GOT3 (cell line): ENCODE measurements at places on chromosomes 2 and 18.

DNA sequence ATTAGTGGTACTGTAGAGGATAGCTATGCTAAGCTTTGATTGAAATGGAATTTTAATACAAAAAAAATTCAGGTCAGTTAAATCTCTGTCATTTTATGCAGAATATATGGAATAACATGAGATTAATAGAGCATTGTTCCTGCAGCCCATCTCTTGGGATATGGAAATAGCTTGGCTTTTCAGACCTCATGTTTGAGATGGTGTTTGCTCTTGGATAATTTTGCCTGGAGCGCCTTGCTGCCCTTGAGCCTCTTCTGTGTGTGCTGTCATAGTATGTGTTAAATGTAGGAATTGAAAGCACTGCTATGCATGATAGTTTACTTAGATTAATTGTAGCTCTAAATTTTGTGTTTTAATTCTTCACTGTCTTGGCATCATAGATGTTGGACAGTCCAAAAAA lies 27.7 kb downstream of the GALNT1 start:
- no peak for DNase-seq

DNA sequence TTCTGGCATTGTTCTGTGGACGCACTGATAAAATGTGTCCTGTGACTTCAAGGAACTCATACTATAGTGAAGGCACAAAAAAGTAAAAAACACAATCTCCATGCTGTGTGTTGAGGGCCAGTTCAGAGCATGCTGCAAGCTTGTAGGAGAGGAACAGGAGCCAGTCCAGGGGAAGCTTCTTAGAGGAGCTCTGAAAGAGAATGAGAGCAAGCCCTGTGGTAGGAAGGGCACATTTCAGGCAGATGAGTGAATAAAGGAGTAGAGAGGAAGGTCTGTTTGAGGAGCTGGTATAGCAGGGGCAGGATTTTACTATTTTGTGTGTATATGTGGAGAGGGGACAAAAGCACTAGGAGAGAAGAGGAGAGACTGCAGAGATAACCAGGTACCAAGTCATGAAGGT lies 478.3 kb downstream of the ZEB2 start:
- no peak for DNase-seq

DNA sequence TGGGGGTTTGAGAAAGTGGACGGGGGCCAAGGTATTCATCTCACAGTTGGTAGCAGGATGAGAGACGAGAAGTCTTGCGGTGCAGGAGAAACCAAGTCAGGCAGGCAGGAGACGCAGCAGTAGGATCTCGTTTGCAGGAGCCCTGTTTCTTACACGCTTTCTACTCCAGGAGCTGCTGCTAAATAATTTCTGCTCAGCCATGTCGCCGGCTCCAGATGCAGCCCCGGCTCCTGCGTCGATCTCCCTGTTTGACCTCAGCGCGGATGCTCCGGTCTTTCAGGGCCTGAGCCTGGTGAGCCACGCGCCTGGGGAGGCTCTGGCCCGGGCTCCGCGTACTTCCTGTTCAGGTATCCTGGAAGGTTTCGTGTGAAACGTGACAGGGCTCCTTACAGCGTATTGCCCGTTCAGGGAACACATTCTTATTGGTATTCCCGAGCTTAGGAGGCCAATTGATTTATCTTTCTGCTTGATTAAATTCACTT lies 494 bp downstream of the ANKZF1 start:
- no peak for DNase-seq

- no peak for DNase-seq
Measured at GRCh38 chr2:219676586-219676985, 49.2 kb downstream of the SLC4A3 start.

DNA sequence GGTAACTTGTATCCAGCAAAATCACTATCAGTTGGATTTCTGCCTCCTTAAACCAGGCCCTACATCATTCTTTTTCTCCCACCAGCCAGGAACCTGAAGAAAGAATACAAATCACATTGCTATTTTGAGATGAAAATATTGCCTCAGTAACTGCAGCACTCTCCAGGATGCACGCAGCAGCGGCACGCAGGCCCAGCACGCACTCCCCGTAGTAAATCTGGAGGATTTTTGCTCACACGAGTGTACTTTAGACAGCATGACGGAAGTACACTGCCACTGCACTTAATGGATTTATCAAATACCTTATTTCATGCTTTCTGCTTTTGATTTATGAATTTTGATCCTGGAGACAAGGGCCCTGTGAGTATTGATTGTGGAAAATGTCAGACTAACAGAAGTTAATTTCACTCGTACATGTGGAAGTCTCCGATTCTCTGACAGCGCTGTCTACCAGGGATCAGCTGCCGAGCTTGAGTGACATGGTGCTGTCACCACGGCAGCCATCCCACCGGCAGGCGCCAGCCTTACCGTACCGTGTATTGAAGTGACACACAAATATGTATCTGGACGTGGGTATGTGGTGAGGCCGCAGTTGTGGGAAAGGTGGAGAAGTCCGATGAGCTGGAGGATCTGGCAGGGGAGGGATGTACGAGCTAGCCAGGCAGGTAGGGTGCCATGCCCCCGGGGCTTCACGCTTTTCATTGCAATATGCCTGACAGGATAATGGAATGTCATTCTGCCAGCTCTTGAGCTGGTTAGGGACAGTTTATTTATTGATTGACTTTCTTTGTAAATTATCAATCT lies 863.7 kb downstream of the GALR1 start:
- no peak for DNase-seq

- no peak for DNase-seq
Measured at GRCh38 chr18:30698571-30698970, 344.0 kb downstream of the DSC3 start.

DNA sequence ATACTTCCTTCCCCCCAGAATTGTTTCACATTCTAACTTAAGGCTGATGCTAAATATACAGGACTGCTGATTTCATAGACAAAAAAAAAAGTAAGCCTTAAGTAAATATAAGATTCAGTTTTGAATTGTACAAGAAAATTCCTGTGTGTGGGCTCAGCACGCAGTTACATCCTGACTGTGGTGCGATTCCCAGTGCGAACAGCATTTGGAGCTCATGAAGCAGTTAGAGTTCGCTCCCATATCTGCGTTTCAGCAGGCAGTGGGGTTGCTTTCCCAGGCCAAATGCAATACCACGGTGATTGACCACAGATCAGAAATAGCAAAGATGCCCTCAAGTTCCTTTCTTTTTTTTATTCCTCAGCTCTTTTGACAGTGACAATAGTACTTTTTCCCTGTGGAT lies 75.6 kb downstream of the SATB2 start:
- no peak for DNase-seq

DNA sequence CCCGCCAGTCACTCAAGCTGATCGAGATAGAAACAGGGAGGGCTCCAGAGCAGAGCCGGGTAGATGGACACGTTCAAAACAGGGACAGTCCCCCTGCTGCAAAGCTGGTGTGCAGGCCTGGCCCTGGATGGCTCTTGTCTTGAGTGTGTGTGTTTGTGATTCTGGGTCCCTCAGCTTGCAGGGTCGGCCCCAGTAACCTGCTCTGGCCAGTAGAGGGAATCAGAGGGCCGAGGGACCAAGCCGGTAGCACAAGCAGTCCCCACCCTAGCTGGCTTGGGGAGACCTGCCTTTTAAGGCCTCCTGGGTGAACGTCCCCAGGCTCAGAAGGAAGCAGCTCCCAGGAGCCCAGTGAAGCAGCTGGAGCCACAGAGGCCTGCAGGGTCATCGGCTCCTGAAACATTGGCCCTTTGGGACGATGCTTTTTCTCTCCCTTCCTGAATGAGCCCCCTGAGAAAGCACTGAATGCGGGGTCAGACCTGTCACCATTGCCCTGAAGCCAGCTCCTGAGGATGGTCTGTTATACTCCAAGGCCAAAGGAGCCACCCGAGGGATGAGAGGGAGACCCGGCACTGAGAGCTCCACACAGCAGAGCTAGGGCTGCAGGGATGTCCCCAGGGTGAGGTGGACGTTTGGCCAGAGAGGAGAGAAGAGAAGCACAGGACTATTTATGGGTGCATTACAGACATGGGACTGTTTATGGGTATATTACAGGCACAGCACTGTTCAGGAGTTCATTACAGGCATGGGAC lies 15.4 kb upstream of the MLPH start:
- DNase-seq, result no peak

- no peak for DNase-seq
Measured at GRCh38 chr18:79511271-79511670, 115.5 kb downstream of the NFATC1 start.

- no peak for DNase-seq
Measured at GRCh38 chr2:53827398-53828175, 32.2 kb downstream of the GPR75 start.

DNA sequence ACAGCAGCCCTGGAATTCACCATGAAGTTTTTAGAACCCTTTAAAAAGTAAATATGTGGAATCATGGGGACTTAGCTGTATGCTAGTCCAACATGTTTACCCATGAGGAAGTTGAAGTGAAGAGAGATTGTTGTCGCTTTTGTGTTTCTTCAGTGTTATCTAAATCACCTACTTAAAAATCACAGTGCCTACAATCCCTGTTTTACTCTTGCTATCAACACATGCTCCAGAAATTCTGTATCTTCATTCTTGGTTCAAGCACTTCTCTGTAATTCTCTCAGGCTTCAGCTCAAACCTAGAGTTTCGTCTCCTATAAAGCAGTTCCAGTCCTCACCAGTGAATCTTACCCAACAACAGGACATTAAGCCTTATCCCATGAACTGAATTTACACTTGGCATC lies 30.5 kb upstream of the CHMP1B start:
- DNase-seq, result no peak

- DNase-seq, result no peak
Measured at GRCh38 chr2:230418341-230419016, 2.5 kb downstream of the SP100 start.

DNA sequence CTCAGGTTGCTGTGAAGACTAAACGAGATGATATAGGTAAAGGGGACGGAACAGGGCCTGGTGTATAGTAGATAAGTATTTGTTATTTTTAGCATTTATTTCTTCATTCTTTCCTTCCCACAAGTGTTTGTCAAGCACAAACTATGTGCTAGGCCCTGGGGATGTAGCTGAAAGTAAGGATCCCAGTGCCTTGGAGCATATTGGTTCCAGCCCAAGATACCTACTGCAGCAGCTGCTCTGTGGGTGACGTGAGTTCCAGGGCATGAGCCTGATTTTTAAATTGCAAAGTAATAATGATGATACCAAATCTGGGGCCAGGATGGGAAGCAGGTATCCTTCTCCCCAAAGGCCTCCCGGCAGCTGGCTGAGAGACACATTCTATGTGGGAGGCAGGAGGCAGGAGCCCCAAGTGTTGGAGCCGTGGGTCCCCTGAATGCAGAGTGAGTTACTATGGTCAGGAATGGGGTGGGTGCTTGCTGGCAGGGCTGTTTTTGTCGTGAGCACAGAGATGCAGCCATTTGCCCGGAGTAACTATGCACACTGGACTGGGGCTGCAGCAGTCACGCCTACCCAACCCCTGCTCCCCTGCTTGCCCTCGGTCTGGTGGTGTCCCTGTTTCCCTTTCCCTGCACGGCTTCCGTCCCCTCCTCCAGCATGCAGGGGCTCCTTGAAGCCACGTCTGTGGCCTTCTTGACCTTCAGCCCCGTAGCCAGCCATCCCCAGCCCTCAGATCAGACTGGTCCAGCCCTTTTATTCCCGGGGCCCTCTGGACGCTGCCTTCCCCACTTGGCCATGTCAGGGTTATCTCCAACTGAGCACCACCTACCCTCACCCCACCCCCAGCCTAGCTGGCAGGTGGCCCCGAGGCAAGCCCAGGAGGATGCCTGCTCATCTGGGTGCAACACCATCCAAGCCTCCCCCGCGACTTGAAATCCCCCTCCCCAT lies 52.4 kb downstream of the INHBB start:
- no peak for DNase-seq

DNA sequence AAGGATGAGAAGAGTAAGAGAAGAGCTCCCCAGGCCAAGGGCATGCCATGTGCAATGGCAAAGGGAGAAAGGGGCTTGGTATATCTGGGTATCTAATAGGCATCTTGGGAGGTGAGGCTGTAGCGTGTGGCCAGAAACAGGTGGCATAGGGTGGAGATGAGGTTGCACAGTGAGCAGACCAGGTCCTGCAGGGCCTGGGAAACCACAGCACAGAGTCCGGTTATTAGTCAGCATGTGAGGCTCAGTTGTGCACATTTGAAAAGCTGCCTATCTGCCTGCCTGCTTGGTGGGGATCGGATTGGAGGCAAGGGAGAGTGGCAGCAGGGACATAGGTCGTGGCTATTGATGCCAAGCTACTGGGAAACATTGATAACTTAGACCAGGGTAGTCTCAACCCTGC lies 190.6 kb downstream of the TPGS2 start:
- DNase-seq, result no peak

DNA sequence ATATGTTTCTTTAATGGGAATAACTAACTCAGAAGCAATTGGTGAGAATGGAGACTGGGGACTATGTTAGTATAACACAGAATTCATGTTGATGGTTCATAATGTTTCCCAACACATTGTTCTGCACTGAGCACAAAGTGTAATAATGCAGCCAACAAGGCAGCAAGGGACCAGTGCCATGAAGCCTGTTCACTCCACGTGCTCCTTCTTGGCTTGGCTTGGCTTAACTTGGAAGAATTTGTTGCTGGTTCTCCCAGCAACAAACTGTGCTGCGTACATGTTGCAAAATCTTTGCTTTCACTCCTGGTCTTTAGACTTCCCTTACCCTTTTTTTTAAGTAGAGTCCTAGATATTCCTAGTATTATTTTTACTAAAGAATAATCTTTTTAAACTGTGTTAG lies 129.7 kb downstream of the MAP3K20 start:
- DNase-seq, result no peak

DNA sequence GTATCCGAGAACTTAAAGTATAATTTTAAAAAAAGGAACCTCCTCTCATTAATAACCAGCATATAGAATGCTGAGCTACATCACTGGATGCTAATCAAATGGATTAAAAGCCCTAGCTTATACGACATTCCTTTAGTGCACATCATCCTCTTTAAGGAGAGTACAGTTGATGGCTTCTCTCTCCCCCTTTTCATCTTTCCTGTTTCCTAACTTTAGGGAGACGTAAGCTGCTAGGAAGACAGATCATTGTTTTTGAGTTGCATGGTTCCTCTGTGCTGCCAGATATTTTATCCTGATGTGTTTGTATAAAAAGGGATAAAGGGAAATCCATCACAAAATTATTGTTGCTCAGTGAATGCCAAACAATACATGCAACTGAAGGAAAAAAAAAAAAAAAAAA lies 94.2 kb downstream of the SLC8A1 start:
- no peak for DNase-seq

DNA sequence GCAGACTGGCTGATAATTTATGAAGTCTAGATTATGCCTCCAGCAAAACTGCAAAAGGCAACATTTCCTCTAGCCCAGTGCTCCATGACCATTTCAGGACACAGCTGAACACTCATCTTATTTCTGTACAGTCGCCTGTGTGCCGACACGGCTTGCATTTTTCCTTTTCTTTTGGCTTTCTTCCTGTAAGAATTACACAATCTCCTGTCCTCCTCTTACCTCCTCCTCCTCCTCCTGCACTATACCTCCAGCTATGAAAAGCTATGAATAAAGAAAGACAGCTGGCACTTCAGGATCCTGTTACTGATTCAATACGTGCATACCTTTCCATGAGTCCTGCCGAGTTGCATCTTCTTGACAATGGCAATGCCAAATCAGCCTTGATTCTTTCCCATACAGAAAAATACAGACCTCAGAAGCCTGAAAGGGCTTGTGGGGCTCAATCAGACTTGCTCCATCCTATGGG lies 32.2 kb upstream of the TRIB2 start:
- no peak for DNase-seq
